ENCODE measurements at places on chromosomes 11 and 22.

DNA sequence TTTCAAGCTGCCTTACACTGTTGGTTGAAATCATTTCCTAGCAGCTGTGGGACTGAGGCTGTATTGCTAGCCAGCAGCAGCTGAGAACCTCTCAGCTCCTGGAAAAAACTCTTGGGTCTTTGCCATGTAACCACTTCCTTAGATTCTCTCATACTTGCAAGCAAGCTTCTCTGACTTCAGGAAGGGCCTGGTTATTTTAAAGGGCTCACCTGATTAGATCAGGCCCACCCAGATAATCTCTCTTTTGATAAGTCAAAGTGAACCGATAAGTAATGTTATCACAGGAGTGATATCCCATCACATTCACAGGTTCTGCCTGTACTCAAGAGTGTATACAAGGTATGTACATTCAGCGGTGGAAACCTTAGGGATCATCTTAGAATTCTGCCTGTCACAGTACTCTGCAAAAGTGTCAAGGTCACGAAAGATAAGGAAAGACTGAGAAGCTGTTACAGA is 7.4 kb upstream of the CLPB start:
- DNase-seq, result no peak

GRCh38 chr22:11627436-11627797 is 3900.6 kb upstream of the OR11H1 start:
- no peak for DNase-seq

DNA sequence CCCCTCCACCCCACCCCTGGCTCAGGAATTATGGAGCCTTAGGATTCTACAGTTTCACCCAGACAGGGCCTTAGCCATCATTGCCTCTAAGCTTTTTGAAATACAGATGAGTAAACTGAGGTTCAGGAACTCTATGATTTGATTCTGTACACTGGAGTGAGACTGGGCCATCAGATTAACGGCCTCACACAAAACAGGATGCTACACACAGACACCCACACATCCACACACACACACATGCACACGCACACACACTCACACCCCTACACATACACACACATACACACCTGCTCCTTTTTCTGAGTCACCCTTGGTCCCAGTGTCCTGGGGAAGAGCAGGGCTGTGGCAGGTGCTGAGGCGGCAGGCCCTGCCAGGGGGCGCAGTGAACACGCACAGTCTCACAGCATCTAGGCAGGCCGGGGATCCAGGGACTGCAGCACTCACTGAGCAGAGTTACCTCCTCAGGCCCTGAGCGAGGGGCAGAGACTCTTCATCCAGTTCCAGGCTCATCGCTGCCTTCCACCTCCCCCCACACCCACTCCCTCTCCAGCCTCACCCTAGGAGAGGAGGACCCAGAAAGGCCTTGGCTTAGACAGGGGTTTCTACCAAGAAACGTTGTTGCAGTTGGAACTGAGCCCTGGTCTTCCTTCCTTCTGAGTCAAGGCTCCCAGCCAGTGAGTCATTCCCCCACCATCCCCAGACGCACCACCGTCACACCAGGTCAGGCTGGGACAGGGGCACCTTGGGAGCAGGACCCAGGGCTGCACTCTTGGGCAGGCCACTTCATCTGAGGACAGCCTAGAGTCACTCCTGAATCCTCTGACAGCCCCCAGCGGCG is 89.8 kb upstream of the PARVA start:
- no peak for DNase-seq

- no peak for DNase-seq
These were observed 47.5 kb upstream of the PRDM11 start for GRCh38 chr11:45098929-45099328.

DNA sequence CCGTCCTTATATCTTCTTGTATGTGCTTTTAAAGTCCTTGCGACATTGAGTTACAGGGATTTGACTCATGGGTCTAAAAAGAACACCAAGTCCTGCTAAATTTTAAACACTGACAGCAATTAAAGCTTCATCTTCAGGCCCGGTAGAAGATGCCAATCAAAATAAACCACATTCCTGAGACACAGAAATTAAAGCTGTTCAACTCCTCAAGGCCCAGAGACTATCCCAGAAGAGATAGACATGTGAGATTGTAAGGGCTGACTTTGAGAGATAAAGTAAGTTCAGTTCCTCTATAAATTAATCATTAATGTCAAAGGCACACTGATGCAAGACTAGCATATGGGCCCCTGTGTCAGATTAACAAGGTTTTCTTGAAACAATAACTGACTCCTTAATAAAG is 49.8 kb downstream of the OSBPL5 start:
- DNase-seq, result no peak
